ENCODE measurements at places on chromosomes 4 and X.

DNA sequence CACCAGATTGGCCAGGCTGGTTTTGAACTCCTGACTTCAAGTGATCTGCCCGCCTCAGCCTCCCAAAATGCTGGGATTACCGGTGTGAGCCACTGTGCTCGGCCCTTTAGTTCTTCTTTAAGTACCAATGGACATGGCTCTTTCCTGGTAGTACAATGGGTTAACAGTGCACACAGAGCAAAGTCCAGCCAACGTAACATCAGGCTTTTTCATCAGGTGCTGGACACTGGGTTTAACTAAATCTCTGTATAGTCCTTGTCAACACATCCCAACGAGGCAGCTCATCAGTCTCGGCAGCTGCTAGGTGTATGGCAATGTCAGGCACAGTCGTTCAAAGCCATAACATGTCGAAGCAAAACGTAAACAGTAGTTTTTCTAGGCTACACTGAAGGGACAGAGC lies 93.8 kb downstream of the HDAC8 start:
- DNase-seq, result no peak

DNA sequence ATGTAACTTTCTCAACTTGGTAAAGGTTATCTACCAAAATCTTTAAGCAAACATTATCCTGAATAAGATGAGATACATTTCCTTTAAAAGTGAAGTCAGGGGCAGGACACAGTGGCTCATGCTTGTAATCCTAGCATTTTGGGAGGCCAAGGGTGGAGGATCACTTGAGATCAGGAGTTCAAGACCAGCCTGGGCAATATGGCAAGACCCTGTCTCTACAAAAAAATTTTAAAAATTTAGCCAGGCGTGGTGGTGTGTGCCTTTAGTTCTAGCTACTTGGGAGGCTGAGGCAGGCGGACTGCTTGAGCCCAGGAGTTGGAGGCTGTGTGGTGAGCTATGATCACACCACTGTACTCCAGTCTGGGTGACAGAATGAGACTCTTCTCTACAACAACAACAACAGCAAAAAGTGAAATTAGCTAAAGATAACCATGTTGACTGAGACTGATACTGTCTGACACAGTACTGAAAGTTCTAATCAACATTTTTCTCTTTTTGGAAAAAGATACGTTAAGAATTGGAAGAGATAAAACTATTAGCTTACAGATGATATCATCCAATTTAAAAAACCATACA lies 4.9 kb downstream of the DCAF16 start:
- no peak for DNase-seq

GRCh38 chr4:54973784-54974183 lies 151.6 kb downstream of the KDR start:
- DNase-seq, result no peak

DNA sequence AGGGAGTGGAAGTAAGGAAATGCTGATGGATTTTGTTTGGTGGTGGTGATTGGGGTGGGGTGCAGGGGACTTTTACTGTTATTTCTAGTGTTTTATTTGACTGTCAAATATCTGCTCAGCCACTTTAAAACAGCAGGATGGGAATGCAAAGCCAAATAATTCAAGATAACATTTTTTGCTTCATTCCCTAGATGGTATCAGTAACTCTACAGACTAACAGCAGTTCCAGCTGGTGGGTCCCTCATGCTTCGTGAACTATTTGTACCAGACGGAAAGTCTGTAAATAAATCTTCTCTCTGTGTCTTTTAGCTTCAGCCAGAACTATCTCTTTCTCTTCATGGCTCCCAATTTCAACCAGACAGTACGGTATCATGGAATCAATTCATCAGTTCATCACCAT lies 27.5 kb downstream of the GPR143 start:
- DNase-seq, result no peak

DNA sequence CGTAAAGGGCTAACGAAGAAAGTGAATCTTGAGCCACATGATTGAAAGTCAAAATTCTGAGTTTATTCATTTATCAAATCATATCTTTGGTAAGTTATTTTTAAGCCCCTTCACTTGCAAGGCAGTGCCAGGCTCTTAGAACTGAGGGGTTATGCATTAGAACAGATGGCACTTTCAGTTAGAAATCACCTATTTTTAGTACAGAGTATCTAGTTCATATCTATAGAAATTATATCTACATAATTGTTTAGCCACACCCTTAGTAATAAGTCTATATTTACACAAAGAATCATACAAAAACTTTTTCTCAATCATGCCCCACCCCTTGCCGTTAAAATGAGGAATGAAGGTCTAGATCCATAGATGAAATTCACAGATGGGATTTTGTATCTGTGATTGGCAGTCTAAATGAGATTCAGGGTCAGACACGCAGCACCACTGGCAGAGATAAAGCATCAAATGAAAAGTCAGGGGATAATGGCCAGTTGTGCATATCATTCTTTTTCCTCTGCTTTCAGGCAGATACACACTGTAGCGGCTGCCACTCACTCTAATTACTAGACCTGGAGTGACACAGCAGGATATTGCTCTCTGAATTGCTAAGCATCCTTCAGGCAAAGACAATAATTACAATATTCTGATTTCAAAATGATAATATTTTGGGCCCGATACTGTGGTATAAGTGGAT lies 440.5 kb downstream of the MAPK10 start:
- DNase-seq, result no peak

GRCh38 chr4:168208957-168209614 lies 109.5 kb downstream of the DDX60 start:
- DNase-seq, result no peak

DNA sequence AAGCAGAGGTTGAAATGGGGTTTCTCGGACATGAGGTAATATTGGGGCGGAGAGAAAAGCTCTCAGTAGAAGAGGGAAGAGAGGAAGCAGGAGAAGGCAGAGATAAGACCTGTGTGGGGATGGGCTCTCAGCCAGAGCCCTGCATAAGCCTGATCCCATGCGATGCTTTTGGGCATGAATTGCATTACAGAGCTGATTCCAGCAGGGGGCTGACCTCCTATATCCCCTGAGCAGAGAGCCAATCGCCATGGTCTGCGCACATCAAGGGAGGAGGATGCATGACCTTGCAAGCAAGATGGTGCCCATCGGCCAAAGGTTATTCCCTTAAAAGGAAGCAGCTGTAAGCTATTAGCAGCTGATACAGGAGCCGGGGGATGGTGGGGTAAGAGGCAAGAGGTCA lies 7.6 kb downstream of the ANOS1 start:
- no peak for DNase-seq

- DNase-seq, result no peak
Observed at GRCh38 chr4:186561748-186562147, 6.4 kb upstream of the MTNR1A start.

DNA sequence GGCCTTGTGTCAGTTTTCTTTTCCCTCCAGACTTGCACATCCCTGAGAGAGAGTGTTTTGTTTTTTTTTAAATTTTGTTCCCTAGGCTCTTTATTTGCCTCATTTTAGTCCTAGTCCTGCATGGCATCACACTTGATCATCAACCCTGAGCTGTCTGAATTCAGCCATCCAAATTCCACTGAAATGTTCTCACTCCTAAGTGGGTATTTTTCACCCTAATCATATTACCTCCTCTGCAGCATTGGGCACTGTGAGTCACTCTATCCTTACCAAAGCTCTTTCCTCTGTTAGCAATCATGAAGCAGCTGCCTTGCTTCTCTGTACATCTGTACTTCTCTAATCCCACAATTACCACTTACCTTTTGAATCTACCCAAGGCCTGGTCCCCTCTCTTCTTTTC lies 356.6 kb upstream of the MAGEB2 start:
- no peak for DNase-seq

DNA sequence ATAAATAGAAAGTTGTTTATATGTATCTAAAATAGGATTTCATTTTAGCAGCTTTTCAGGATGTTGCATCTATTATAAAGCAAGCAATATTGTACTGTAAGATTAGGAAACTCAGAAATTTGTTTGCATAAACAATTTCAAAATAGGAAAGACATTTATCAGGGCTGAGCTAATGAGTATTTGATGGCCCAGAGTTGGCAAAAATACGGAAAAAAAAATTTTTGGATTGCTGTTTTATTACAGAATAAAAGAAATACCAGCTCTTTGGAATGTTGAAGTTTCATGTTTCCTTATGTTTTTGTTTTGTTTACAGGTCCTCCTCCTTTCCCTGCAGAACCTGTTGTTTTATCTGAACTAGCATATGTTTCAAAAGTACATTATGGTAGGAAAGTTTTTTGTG lies 14.5 kb downstream of the ADAD1 start:
- DNase-seq, result no peak

DNA sequence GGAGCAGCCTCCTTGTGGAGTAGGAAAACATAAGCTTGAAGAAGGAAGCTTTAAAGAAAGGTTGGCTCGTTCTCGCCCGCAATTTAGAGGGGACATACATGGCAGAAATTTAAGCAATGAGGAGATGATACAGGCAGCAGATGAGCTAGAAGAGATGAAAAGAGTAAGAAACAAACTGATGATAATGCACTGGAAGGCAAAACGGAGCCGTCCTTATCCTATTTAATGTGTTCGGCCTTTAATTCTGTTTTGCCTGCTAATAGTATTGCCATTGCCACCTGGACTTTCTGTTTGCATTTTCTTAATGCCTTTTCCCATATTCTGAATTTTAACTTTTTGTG lies 1.4 kb downstream of the TCEAL1 start:
- DNase-seq, result no peak

GRCh38 chr4:112167794-112168193 lies 22.5 kb downstream of the FAM241A start:
- peak; percentile 13 for DNase-seq

DNA sequence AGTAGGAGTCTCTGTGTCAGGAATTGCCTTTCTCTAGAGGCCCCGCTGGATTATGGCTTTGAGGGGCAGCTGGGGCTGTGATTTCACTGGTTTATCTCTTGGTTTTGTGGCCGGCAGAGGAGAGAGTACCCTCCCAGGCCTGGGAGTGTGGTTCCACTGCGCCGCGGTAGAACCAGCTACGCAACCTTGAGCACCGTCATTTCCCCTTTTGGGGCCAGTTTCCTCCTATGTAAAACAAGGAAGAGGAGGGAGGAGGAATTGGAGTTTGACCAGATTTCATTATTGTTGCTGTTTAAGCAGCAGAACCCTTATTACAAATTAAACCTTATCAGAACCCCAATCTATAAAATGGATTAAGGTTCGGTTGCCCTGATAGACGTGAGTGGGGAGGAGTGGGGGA lies 4.4 kb downstream of the SOX3 start:
- no peak for DNase-seq

DNA sequence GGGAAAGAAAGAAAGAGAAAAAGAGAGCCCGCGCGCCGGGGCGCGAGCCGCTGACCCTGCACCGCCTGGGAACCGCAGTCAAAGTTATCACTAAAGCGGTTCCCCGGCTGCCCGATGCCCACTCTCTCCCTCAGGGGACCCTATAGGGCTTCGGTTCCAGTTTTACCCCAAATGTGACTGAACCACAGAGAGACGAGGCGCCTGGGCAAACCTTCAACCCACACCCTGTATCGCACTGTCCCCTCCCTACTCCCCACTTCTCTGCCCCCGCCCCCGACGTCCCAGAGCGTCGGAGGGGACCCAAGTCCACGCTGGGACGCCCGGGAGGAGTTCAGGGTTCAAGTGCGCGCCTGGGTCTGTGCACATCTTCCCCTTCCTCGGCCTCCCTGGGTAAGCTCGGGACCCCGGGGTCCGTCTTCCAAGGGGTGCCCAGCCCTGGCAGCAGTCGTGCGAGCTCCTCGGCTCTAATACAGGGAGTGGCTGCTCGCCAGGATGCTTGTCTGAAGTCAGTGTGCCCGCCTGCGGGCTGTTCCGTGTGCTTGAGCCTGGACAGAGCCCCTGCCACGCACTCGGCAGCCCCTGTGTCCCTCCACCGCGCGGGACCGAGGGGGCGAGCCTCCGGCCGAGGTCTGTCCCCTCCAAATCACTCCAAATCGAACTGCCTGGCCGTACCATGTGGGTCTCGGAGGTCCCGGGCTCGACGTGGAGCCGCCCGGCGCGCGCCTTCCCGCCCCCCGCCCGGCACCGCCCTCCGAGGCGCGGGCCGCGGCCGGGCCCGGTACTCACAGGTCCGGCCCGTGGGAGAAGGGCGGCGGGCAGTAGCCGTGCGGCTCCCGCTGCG lies 960 bp downstream of the TRPC3 start:
- no peak for DNase-seq

GRCh38 chrX:134148172-134148692 lies 88.8 kb upstream of the CCDC160 start:
- no peak for DNase-seq

- no peak for DNase-seq
Observed at GRCh38 chr4:150769248-150769647, 187.3 kb downstream of the MAB21L2 start.

GRCh38 chr4:142703694-142704309 lies 142.3 kb downstream of the INPP4B start:
- DNase-seq, result no peak

DNA sequence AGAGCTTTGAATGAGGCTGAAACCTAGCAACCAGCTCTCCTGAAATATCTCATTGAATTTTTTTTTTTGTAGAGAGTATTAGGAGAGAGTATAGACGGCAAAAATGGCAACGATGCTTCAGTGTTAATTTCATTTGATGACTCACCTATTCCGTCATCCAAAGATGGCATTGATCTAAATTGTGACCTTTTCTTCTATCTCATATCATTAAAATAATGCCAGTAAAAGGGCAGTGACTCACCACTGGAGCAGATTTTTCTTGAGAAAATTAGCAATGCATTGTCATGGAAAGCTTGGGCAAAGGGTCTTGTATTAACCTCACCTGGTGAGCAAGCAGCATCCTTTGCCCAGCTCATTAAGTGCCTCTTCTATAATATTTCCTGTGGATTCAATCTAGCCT lies 19.6 kb downstream of the VMA21 start:
- no peak for DNase-seq

GRCh38 chrX:129233786-129234185 lies 289.5 kb downstream of the SMARCA1 start:
- no peak for DNase-seq

DNA sequence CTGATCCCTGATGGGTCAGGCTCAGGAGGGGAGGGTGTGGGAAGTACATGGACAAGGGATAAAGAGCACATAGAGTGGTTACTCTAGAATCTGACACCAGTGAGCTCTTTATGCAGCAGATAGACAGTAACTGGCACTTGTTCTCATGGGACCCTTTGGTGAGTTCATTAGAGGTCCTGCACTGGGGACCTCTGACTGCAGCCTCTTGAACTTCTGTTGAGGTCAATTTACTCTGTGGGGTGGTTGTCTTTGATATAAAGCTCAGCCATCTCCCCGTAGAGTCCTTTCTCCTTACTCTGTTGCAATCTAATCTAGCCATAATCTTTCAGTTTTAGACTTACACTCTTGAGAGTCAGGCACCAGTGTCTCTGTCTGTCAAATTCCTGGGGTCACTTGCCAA lies 222.4 kb downstream of the GPAT3 start:
- no peak for DNase-seq
